Activated T-cell treated with anti-CD3 and anti-CD28 coated beads for 48 hours (primary cell): ENCODE measurements at places on chromosomes 4 and X.
A peak's percentile ranks its signal among the peaks of the same experiment; 100 is the strongest.

GRCh38 chr4:185143601-185143969, 519 bp downstream of the SLC25A4 start:
- peak; percentile 10 for DNase-seq

- no peak for DNase-seq
Observed at GRCh38 chr4:82780752-82781231, 17.8 kb downstream of the SCD5 start.

DNA sequence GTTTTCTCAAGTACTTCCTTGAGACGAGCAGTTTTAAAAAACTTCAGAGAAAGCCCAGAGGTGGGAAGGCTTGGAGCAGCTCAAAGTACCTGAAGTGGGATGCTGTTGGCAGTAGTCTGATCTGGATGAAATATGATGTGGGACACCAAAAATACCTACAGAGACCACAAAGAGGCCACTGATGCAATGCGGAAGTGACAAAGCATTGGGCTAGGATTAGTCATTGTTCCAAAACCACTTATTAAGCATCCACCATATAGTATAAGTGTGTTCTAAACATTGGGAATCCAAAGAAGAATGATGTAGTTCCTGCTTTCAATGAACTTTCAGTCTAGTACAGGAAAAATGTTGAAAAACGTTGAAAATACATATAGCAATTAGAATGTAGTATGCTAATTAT, 386.1 kb upstream of the CNKSR2 start:
- DNase-seq = no peak

DNA sequence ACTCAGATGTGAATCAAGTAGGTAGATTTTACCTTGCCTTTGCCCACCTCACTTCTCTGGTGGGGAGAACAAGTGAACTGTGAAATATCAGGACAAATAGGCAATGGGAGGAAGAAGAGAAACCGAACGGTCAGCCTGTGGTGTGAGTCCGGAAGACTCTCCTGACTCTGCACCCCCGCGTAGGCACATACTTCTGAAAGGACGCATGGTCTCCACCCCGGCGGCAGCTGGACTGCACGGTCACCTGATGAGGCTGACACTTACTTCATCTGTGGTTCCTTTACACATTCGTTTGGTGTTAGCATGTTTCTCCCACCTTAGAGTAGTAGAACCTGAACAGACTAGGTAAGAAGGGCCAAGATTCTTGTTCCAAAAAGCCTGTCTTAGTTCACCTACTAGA, 58.4 kb downstream of the NELFA start:
- no peak for DNase-seq
